ENCODE measurements at places on chromosomes 4 and X.

- DNase-seq = no peak
These were observed 267.2 kb downstream of the MAPK10 start for GRCh38 chr4:86092684-86093083.

- no peak for DNase-seq
These were observed 97.1 kb upstream of the NRK start for GRCh38 chrX:105725228-105725627.

- no peak for DNase-seq
These were observed 37.8 kb downstream of the SNX25 start for GRCh38 chr4:185247151-185247550.

- no peak for DNase-seq
These were observed 473 bp upstream of the BCLAF3 start for GRCh38 chrX:19991350-19991718.

DNA sequence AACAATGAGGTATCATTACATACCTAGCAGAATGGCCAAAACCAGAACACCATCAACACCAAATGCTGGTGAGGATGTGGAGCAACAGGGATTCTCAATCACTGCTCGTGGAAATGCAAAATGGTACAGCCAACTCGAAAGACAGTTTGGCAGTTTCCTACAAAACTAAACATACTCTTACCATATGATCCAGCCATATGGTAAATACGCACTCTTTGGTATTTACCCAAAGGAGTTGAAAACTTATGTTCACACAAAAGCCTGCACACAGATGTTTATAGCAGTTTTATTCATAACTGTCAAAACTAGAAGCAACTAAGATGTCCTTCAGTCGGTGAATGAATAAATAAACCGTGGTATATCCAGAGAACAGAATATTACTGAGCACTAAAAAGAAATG lies 7.8 kb downstream of the CASP3 start:
- no peak for DNase-seq

- no peak for DNase-seq
These were observed 371.7 kb downstream of the BCOR start for GRCh38 chrX:39725928-39726619.

GRCh38 chrX:73127700-73128241 lies 48.5 kb upstream of the PABPC1L2A start:
- no peak for DNase-seq

DNA sequence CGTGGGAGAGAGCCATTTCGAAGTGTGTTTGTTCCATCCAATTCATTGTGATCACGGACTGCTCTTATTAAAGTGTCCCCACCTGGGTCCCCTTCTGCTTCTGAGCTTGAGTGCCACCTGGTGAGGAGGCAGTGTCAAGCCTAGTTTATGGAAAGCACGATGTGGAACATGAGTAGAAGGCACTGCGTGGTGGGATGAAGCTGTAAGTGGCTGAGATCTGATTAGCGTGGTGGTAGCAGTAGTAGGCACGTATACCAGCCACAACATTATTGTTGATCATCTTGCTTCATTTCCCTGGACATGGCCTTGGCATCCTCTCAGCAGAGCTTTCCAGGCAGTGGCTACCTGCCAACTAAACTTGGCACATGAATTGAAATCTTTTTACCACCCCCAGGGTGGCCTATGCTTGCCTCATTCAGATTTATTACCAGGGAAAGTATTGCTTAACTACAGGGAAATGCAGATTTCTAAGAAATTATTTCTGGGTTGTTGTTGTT lies 46.4 kb downstream of the GPAT3 start:
- peak; percentile 35 for DNase-seq

- no peak for DNase-seq
These were observed 71.0 kb upstream of the MXD4 start for GRCh38 chr4:2332976-2333319.

GRCh38 chr4:169803413-169803812 lies 45.7 kb upstream of the HPF1 start:
- DNase-seq = no peak

DNA sequence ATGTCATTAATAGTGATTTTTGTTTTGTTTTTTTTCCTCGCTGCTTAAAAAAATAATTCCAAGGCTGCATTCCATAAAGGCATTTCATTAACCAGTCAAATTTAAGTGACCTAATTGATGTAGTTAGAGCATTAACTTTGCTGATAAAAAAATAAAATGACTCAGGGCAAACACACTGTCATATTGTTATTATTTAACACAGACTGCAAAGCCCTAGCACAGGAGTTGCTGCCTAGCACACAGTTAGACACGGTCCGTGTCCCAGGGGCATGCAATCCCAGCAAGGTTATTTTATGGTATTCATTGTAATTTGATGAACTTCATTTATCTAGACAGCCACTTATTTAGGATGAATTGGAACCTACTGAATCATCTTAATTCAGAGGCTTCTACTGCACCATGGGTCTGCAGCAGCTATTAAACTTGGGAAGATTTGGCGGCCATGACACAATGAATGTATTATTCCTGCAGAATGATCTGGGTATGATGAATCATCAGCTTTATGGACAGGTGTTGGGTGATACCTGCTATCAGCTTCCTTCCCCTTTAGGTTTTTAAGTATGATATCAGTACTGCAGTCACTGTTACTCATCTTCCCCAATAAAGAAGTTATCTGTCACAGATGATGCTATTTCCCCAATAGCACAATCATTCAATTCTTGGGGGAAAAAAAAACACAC lies 182.7 kb downstream of the PPARGC1A start:
- DNase-seq = no peak

- DNase-seq = no peak
These were observed 35.1 kb downstream of the PITX2 start for GRCh38 chr4:110587666-110588285.

- DNase-seq = no peak
These were observed 75.3 kb downstream of the METTL14 start for GRCh38 chr4:118760493-118760892.

- DNase-seq = no peak
These were observed 66.5 kb downstream of the MAMLD1 start for GRCh38 chrX:150429594-150429993.

GRCh38 chr4:53713296-53713695 lies 122.0 kb upstream of the LNX1 start:
- DNase-seq = peak; percentile 20

DNA sequence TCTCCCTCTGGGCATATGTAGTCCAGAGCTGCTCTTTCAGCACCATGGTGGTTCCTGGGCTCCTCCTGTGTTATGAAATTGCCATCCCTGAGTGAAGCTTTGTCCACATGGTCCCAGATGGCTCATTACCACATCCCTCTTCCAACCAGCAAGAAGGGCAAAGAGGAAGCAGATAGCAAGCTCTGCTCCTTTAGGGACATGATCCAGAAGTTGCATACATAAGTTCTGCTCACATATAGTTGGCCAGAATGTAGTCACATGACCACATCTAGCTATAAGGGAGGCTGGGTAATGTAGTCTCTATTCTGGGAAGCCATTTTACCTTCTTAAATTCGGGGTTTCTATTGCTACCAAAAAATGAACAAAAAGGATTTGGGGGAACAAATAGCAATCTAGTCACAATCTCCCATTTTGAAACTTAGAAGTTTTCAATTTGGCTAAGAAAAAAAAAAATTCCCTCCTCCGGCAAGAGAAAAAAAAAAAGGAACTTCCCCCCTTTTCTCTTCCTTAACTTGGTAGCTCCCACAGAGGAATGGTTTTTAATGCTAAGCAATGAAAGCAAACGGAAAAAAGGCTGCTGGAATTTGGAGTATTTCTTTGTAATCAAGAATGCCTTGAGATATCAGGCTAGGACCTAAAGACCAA lies 88.2 kb upstream of the USP9X start:
- DNase-seq = peak; percentile 17

- DNase-seq = no peak
These were observed 344.0 kb upstream of the EPHA5 start for GRCh38 chr4:66014146-66014765.

DNA sequence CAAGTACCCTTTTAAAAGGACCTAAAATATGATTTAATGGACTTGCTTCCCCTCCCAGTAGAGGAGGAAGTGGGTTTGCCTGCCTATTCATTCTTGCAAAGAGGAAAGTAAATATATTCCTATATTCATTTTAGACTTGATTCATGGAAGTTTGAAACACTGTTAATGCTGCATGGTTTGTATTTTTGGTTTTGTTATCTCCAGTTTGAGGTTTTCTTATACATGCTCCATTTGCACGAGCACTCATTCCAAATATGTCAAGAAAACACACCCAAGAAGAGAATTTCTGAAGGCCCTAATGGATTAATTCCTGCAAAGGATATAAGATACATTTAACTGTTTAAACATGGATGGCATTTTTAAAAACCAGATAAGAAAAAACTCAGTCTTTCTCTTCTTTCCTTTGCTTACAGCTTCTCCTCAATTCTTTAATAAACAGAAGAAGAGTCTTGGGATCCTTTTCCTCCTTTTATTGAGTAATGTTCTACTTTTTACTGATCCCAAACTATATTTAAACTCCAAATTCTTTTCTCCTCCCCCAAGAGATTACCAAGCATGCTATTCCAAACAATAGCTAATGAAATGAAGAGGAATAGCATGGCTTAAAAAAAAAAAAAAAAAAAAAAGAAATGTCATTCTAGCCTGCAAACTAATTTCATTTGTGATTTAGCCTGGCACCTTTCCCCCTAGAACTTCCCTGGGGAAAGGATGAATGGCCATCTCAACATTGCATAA lies 54.6 kb upstream of the LDB2 start:
- no peak for DNase-seq

DNA sequence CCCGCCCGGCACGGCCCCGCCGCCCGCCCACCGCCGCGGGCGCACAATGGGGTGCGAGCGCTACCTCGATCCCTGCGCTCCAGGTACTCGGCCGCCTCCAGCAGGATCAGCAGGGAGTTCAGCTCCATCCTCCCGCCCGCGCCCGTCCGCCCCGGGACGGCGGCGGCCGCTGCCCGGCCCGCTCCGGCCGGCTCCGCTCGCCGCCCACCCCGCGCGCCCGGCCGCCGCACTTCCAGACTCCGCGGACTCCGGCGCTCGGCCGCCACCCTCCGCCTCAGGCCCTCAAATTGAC lies at the start of gene MXD4:
TSS of gene MXD4 (minus strand) at position 257 of the 292 bp plus-strand sequence. CDS start at position 128, 129 bp downstream.
- DNase-seq = no peak

DNA sequence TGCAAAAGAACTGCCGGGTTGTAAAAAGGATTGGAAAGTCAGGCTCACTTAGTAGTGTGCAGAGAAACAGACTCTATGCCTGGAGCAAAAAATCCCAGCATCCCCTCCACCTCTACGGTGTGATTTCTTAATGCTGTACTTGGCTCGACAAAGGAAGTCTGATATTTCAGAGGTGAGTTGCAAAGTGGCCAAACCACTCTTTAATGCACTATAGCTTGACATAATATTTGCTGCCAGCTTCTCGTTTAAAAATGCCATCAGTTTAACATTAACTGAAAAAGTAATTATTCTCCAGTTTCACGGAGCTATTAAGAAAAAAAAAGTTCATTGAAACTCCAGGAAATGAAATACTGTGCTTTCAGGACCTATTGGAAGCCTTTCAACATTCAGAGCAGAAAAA lies 448.3 kb upstream of the ZFP42 start:
- no peak for DNase-seq

DNA sequence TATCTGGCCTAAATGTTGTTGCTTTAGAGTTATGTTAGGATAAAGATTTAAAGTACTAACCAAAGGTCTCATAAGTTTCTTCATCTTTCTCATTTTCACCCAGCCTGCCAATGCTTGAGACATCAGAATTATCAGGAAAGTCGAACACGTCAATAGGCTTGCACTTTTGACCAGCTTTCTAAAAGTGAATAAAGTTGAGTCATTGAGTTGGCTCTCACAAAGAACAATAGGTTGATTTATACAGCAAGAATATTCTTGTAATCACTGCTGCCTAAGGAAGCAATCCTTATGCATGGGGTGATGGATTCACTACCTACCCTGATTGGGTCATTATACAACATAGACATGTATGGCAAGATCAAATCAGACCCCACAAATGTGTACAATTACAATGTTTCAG lies 5.0 kb downstream of the CENPU start:
- no peak for DNase-seq

DNA sequence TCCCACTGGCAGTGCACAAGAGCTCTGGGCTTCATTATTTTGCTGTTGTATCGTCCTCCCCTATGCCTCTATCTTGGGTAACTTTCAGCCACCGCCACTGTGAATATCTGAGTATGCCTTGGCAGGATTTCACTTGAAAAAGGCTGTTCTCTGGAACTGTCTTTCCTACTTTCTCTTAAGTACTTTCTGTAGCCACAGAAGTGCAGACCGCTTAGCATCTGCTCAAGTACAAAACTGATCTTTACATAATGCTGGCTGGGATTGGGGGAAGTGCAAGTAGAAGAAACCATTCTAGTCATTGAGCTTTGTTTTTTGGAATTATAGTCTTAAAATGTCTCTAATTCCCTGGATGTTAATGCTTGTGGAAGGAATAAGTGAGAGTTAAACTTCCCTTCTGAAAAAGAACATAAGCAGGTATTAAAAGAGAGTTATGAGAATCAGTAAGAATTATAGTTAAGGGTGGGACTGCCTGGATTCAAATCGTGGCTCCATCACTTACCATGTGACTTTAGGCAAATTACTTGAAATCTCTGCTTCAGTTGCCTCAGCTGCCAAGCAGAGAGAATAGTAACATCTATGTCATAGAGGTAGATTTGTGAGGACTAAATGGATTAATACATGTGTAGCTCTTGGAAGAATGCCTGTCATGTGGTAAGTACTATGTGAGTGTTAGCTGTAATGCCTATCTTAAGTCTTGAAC lies 77.5 kb downstream of the MID1IP1 start:
- no peak for DNase-seq

GRCh38 chr4:182189103-182189878 lies 53.9 kb upstream of the TENM3 start:
- peak; percentile 45 for DNase-seq

DNA sequence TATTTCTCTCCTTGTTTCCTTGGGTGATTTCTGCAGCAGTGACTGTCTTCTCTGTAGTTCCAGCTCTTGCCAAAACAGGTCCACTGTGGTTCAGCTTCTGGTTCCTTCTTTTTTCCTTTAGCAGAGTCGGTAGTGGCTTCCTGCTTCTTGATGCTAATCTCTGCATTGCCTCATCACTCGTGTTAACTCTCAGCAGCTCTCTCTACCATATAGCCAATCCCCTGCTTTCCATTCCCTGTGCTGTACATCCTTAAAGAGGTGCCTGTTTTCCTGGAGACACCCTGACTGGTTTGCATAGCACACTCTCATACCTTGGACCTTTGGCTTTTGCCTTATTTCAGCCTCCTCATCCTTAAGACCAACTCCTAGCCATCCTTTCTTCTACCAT lies 191.2 kb upstream of the LNX1 start:
- DNase-seq = no peak

GRCh38 chrX:9789555-9789954 lies 3.3 kb downstream of the SHROOM2 start:
- no peak for DNase-seq

GRCh38 chr4:1026115-1026514 lies 14.7 kb downstream of the FGFRL1 start:
- peak; percentile 49 for DNase-seq

DNA sequence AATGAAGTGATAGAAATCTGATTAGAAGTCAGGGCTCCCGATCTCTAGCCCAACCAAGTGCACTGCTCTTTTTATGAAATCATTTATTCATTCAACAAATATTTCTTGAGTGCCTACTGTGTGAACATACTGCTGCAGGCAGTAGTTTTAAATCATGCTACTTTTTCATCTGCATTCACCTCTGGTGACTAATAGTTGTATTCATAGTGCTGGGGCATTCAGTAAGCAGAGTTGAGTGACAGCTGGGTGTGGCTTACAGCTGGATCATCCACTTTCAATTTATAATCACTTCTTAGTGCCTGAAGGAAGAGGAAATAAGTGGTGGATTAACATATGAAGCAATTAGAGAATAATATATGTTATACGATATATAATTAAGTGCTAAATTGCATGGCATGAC lies 94.1 kb upstream of the HPRT1 start:
- no peak for DNase-seq

Measured in BE2C (cell line).